Stimulated activated CD4-positive, alpha-beta T cell treated with anti-CD3 and anti-CD28 coated beads, Interleukin-1b, Interleukin-23, amount 100 ng/mL, for 1 hour (primary cell): ENCODE measurements at places on chromosomes 16 and 17.
A peak's percentile ranks its signal among the peaks of the same experiment; 100 is the strongest.

- DNase-seq: no peak
Observed at GRCh38 chr16:12685806-12686205, 117.9 kb downstream of the CPPED1 start.

DNA sequence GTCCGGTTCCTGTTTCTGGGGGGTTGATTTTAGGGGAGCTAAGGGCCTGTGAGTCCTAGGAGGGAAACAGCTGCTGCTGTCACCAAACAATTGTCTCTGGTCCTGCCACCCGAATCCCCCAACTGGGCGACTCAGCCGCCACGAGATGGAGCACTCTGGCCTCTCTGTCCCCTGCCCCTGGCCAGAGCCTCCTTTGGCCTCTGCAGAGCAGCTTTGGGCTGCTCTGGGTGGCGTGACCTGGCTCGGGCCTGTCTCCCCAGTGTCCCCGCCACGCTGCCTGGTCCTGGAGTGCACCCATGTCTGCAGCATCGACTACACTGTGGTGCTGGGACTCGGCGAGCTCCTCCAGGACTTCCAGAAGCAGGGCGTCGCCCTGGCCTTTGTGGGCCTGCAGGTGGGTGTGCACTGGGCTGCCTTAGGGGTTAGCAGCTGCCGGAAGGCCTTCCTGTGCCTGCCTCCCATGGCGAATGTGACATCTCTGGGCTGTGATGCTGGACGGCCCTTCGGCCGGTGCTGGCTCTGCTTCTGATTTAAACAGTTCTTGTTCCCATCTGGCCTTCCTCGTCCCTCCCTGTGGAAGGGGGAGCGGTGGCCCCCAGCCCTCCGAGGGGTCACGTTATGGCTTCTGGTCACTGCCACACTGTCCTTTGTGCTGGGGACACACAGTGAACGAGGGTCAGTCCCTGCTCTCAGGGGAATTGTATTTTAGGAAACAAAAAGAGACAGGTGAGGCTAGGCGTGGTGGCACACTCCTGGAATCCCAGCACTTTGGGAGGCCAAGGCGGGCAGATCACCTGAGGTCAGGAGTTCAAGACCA, 11.6 kb upstream of the RNF213 start:
- no peak for DNase-seq

DNA sequence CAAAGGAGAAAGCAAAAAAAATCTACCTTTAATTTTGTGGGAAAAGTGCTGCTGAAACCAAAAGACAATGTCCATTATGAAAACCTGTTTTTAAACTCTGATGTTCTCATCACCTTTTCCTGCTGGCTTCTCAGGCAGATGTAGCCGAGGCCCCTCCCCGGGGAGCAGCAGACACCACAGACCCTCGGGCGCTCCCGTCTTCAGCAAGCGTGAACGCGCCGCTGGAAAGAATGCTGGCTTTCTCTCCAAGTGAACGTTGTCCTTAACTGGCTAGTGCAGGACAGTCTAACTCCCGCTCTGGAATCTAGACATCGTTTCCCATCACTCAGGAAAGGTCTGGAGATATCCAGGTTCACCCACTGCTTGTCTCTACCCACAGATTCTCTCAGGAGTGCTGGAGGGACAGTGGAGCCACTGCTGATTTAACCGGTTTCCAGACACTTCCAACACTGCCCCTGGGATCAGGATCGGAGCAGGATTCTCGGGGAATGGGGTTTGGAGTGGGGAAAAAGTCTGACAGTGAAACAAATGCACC, 211.2 kb downstream of the RBFOX3 start:
- no peak for DNase-seq

DNA sequence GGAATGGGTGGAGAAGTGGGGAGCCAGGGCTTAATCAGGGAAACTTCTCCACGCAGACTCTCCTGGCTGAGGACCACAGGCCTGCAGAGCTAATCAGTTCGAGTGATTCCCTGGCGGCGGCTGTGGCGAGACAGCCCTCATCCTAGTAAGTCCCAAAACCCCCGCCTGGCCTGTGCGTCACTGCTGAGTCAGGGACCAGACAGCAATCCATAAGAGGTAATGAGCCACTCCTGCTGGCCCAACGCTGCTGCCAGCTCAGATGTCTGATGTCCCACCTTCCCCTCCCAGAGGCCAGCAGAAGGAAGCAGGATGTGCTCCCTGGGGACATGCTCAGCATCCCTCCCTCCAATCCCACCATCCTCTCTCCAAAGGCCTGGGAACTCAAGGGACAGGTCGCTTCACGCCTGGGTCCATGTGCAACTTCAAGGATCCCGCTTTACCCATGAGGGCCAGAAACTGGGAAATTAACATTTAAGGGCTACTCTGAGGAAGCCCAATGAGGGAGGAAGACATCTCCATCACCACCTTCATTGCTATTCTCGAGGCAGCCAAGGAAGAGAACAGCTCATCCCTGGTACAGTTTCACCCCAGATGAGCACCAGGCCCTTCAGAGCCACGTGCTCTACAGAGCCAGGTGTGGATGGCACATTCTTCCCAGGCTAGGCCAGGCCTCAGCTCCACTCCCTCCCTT, 7.9 kb downstream of the ACLY start:
- no peak for DNase-seq

- peak; percentile 56 for DNase-seq
Observed at GRCh38 chr17:42120770-42121769, at the start of gene KAT2A. Gene KAT2A (minus strand): TSS chr17:42121367. CDS start chr17:42121304, 63 bp downstream.

- no peak for DNase-seq
Observed at GRCh38 chr17:47179141-47179540, 10.0 kb downstream of the CDC27 start.

- DNase-seq: no peak
Observed at GRCh38 chr17:4657678-4658077, 16.2 kb upstream of the ALOX15 start.

DNA sequence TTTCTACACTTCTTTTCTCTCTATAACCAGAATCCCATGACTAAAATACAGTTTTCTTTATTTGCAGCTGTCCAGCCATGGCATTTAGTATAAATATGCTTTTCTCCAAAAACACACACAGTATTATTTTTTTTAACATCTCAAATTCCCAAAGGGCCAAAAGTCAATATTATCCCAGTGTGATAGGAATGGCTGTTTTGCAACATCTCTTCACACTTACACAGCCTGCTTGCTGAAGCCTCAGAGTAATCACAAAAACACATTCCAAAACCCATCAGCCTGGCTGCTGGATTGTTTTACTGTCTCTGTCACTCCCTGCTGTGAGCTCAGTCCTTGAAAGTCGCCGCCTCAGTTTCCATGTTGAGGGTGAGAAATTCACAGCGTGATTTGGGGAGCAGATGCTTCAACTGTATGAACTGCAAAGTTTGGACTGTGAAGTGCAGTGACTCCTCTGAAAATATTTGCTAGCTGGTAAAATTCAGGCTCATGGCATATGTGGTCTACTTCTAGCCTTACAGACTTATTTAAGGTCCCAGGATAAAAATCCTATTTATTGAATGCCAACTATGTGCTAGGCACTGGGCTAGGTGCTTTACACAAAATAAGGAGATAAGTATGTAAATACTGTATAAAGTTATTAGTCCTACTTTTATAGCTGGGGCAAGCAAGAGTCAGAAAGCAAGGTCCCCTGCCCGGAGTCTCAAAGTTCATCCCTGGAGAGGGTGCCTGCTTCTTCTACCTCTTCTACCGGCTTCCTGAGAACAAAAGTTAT, 116.5 kb downstream of the SOCS1 start:
- DNase-seq: no peak

GRCh38 chr17:45042346-45043120, 8.9 kb downstream of the DCAKD start:
- no peak for DNase-seq

- DNase-seq: no peak
Observed at GRCh38 chr16:55179852-55180585, 144.0 kb upstream of the IRX6 start.

- DNase-seq: no peak
Observed at GRCh38 chr17:17944242-17944641, 28.0 kb downstream of the TOM1L2 start.

- DNase-seq: no peak
Observed at GRCh38 chr16:9787717-9788116, 394.5 kb downstream of the GRIN2A start.

DNA sequence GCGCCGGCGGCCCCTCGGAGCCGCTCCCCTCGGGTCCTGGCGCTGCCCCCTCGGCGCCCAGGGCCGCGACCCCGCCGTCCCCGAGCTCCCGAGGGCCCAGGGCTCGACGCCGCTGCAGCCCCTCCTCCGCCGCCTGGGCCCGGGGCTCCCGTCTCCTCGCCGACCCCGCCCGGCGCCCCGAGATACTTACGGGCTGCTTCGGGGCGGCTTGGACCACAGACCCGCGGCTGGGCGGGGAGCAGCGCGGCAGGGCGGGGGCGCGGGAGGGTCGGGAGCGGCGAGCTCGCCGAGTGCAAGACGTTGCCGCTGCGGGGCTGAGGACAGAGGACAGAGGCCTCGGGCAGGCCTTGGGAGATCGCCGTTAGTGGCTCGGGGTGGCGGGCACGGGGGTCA, 290 bp downstream of the TOB1 start:
- DNase-seq: no peak

DNA sequence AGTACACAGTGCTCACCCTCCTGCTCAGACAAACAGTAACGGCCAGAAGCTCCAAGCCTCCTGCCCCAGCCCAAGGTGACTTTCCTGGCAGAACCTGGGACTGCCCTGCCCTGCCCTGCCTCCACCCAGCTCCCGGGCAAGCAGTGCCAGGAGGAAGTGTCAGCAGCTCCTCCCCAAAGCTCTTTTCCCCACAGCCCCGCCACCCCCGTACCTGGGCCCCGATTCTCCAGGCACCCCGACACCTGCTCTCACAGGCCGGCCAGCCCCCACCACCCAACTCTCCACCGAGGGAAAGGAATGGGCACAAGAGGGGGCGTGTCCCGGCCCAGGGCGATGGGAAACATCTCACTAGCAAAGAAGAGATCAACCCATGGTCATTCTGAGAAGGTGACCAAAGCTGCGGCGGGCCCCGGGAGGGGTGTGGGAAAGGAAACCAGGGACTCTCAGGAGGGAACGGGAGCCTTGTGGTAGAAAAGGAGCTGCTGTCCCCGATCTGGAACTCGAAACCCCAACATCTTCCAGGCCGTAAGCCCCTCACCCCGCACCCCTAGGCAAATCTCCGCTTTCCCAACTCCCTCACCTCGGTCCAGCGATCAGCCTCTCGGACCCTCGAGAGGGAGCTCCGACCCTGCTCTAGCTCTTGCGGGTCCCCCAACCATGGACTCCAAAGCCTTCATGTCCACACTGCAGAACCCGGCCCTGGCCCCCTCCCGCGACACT, 1.2 kb downstream of the BCAR1 start:
- no peak for DNase-seq

- DNase-seq: no peak
Observed at GRCh38 chr17:39134878-39135277, 16.6 kb downstream of the PLXDC1 start.

GRCh38 chr17:76943781-76944213, 75.6 kb downstream of the MGAT5B start:
- DNase-seq: no peak

- DNase-seq: no peak
Observed at GRCh38 chr16:80664786-80665185, 124.0 kb downstream of the DYNLRB2 start.

DNA sequence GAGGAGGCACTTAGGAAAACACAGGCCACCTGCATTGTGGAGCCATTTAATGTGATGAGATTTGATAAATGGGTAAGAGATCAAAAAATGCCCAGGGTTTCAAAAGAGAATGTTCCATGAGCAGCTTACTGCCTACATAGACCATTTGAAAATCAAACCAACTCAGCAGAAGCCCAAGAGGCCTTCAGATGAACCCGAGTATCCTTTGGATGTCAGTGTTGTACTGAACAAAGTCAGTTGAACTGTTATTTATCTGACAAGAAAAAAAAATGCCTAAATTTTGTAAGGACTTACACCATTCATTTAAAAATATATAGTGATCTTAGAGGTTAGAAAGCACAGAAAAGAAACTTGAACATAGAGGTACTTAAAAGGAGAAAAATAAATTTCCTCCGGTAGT, 381.7 kb downstream of the ZFHX3 start:
- DNase-seq: no peak

DNA sequence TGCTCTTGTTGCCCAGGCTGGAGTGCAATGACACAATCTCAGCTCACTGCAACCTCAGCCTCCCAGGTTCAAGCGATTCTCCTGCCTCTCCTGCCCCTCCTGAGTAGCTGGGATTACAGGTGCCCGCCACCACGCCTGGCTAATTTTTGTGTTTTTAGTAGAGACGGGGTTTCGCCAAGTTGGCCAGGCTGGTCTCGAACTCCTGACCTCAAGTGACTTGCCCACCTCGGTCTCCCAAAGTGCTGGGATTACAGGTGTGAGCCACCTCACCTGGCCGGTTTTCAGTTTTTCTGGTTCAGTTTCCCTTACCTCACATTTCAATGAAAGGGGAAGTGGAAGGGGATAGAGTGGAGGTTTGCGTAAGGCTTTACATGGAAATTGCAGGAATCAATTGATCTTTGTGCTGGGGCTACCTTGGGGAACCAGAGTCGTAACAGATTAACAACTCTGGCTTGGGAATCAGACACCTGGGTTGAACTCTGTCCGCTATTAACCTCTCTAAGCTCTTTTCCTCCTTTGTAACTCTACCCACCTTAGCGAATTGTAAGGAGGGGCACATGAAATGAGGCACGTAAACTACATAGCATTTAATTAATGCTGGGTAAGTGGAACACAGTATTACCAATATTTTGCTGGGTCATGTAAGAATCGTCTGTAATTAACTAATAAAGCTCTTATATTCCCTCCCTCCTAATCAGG, 3.2 kb downstream of the MPV17L start:
- DNase-seq: no peak

- DNase-seq: peak; percentile 65
Observed at GRCh38 chr17:42116705-42117396, 4.3 kb downstream of the KAT2A start.

- no peak for DNase-seq
Observed at GRCh38 chr17:56184650-56185049, 31.4 kb downstream of the ANKFN1 start.

DNA sequence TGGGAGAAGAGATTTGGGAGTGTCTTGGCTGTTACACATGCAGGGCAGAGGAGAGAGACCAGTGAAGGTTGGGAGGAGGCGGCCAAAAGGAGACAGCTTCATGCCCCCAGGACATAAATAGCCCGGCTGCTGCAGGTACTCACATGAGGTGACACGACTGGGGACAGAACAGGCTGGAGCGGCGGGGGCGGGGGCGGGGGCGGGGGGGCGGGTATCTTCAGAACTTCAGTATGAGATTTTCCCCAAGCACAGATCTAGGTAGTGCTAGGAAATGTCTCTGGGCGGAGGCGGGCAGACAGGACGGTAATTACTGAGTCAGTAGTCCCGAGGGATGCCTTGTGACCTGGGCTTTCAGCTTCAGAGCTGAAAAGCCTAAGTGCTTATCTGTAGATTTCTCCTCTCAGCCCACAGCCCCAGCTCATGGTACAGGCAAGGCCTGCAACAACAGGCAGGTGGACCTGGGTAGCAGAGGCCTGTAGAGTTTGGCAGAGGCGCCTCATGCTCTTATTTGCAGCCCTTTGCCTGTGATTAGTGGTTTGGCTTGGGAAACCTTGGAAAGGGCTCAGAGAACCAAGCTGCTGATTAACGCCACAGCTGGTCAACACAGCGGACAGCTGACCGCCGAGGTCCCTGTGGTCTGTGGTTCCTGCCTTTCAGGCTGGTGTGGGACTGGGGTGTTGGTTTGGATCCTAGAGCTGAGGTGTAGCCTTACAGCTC, 24.5 kb downstream of the UNK start:
- DNase-seq: no peak

GRCh38 chr17:40607641-40608040, 40.0 kb downstream of the SMARCE1 start:
- DNase-seq: no peak
